ENCODE measurements at places on chromosomes 16 and 17.

GRCh38 chr16:85923153-85924021, 24.4 kb downstream of the IRF8 start:
- DNase-seq, result no peak

- no peak for DNase-seq
Observed at GRCh38 chr17:17820463-17821158, 16.2 kb downstream of the SREBF1 start.

DNA sequence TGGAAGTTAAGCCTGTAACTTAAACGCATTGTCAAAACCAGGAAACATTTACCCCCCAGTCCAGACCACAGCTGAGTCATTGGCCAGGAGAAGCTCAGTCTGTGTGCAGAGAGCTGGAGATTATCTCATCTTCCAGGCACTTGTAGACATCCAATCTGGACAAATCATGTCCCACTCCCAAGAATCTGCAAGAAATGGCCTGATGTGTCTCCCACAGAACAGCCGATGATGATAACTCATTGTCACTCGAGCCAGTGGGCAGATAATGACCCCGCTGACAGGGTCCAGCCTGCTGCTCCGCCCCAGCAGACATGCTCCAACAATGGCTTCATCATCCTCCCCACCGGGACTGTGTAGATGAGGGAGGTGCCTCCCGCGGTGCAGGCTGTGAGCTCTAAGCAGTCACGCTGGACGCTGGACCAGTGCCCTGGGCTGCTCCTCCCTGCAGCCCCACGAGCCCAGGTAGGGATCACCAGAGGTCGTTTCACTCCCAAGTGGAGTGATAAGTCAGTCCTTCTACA, 322.5 kb downstream of the C16orf95 start:
- DNase-seq, result no peak

GRCh38 chr16:81798311-81799137, 19.4 kb downstream of the PLCG2 start:
- DNase-seq, result no peak

DNA sequence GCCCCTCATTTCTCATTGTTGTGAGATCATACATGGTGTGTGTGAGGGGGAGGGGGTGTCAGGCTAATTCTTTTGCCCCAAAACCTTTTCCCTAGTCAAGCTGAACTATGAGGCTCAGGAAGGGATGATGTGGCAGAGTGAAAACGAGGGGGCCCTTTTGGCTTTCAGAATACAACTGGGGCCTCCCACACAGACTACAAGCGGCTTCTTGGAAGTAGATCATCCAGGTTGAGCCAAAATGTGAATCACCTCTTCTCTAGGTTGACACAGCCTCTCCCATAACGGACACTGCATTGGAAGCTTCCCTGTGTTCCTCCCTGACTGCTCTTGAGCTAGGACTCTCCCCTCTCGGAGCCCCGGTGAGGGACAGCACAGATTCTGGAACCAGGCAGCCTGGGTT, 2.3 kb upstream of the ALKBH5 start:
- no peak for DNase-seq

- no peak for DNase-seq
Observed at GRCh38 chr17:48546137-48546923, 1.4 kb upstream of the HOXB2 start.

DNA sequence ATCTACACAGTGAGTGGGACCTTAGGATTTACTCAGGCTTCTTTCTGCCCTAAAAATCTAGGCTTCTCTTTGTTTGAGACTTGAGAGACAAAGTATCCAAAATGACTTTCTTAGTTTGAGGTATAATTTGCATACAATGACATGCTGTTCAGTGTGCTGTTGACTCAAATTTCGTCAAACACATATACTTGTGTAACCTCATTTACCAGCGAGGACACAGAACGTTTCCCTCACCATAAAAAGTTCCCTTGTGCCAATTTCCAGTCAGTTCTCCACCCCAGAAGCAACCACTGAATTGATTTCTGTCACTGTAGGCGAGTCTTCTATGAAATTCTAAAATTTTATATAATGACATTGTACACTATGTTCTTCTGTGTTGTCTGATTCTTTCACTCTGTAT, 68.0 kb upstream of the MAF start:
- DNase-seq, result no peak

DNA sequence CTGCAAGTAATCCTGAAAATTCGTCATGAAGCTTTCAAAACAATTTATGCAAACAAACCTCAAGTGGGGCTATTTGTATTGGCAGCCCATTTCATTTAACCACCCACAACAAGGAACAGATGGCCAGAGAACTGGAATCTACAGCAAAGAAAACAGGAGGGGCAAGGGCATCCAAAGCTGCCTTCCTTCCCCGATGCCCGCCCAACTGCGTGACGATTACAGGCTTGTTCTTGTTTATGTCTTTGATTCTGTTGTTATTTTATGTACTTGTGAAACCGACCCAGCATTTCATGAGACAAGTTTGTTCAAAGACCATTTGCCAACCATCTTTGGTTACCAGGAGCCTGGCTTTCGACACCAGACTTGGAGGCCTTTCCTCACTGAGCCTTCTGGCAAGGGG, 59.1 kb upstream of the IRX6 start:
- DNase-seq, result no peak

GRCh38 chr17:42111265-42111636, 1.3 kb downstream of the DHX58 start:
- DNase-seq, result no peak

- DNase-seq, result no peak
Observed at GRCh38 chr17:66799849-66800537, 34.9 kb upstream of the CACNG5 start.

DNA sequence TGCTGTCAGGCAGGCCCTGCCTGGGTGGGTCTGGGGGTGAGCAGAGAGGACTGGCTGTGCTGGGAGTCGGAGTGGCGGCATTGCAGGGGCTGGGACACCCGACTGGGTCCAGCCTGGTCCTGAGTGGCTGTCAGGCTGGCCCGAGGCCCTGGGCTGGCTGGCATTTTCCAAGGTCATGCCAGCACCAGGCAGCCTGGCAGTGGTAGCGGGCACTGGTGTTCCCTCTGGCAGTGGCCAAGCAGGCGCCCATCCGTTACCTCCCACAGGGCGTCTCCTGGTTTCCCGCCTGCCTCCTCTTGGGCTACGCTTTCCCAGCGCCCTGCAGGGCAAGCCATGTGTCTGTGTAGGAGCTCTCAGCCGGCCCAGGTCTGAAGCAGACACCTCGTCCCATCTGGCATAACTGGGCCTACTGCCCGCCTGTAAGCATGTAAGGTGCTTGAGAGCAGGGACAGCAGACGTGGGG, 5.7 kb upstream of the PKMYT1 start:
- DNase-seq, result no peak

DNA sequence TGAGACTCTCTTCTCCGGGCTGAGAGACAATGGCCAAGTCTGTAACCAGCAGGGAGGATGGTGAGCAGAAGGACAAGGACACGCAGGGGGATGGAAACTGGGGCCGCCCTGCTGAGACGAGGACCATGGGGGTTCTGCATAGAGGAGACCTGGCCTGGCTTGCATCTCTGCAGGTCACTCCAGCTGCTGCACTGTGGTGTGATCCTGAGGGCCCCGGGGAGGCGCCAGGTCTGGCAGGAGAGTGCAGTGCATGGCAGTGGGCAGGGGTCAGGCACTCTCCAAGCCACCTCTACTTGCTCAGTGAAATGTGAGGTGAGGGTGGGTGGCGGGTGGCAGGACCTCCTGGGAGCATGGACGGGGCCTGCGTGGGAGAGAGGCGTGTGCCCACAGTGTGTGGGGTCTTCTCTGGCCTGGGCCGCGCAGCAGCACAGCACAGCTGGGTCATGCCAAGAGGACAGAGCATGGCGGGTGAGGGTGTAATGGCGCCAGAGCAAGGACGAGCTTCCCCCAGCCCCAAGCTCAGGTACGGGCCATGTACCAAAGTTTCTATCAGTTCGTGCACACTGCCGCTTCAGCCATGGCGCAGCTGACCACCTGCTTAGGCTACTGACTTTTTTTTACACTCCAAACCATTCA, 43.1 kb downstream of the KLHDC4 start:
- no peak for DNase-seq

DNA sequence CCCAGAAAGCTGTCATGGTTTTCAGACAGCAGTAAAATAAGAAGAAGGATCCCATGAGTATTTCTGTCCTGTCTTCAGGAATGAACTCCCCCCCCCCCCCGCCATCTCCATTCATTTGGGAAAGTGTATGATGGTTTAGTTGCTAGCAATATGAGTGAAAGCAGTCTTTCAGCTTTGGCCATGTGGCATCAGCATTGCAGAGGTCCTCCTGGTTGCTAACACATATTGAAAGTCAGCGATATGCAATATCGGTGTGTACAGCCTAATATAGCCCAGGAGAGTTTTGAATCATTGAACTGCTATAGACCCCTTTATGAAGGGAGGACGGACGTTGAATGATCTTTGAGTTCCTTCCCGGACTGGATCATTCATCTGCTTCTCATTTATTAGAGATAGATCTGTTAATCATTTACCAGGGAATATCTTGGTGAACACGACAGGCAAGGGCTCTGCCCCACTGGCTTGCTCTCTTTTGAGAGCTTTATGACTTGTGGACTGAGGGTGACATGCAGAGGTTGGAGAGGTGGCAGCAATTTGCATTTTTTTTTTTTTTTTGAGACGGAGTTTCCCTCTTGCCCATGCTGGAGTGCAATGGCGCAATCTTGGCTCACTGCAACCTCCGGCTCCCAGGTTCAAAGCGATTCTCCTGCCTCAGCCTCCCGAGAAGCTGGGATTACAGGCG, 25.2 kb downstream of the DEF8 start:
- DNase-seq, result no peak

DNA sequence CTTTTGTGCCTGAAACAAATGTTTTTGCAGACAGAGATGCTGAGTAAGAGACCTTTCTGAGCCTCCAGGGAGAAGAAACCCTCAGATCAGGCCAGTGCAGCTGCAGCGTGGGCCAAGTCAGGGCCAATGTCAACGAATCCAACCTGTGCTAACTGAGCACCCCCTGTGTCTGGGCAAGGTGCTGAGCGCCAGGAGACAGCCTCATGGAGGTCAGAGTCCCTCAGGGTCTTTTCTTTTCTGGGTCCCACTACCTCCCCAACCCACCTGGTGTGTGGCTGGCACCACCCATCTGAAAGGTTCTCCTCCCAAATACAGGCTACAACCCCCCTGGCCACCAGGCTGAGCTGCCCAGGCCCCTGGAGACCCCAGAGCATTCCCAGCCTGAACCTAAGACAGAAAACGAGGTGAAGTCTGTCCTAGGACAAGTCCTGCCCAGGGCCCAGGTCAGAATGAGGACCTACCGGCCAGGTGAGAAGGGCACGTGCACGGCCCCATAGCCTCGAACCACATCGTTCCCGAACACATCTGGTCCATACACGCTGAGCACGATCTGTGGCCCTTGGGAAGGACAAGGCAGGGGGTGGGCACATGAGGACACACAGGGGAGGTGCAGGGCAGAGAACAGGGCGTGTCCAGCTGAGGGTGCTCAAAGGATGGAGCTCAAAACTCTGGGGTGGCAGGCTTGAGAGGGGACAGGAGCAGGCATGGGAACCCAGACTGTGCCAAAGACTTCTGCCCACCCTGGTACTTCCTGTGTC, 15.0 kb downstream of the B9D1 start:
- no peak for DNase-seq
